ENCODE measurements at places on chromosomes 13 and 19. TPM values are rescaled to one million over a fixed set of nuclear protein-coding genes. Genes with fewer than 3 reads are reported as not detected.

ZFR2 gene
- total RNA-seq, result 2.5 TPM

B3GLCT gene
- 3.0 TPM for total RNA-seq

COL5A3 gene
- 15.1 TPM for total RNA-seq

FUT6 gene
- total RNA-seq, result not detected

CBARP gene
- 8.6 TPM for total RNA-seq

PTPRS gene
- 171 TPM for total RNA-seq

SLC25A41 gene
- not detected for total RNA-seq

Data from suprapubic skin (tissue), 4 donors.